ENCODE measurements at places on chromosomes 6 and 20.
A peak's percentile ranks its signal among the peaks of the same experiment; 100 is the strongest.

GRCh38 chr6:112366695-112367553 lies 19.8 kb downstream of the RFPL4B start:
- no peak for DNase-seq

DNA sequence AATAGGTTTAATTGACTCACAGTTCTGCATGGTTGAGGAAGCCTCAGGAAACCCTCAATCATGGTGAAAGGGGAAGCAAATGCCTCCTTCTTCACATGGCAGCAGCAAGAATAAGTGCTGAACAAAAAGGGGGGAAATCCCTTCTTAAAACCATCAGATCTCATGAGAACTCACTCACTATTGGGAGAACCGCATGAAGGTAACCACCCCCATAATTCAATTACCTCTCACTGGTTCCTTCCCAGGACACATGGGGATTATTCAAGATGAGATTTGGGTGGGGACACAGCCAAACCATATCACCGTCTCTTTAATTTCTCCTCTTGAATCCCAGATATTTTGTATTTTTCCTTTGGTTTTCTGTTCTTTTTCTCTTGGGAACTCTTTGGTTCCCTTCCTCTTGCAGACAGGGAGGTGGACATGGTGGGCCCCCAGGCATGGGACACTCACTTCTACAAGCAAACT lies 223.6 kb downstream of the TBXT start:
- no peak for DNase-seq

GRCh38 chr6:13688692-13689196 lies 22.9 kb downstream of the RANBP9 start:
- no peak for DNase-seq

DNA sequence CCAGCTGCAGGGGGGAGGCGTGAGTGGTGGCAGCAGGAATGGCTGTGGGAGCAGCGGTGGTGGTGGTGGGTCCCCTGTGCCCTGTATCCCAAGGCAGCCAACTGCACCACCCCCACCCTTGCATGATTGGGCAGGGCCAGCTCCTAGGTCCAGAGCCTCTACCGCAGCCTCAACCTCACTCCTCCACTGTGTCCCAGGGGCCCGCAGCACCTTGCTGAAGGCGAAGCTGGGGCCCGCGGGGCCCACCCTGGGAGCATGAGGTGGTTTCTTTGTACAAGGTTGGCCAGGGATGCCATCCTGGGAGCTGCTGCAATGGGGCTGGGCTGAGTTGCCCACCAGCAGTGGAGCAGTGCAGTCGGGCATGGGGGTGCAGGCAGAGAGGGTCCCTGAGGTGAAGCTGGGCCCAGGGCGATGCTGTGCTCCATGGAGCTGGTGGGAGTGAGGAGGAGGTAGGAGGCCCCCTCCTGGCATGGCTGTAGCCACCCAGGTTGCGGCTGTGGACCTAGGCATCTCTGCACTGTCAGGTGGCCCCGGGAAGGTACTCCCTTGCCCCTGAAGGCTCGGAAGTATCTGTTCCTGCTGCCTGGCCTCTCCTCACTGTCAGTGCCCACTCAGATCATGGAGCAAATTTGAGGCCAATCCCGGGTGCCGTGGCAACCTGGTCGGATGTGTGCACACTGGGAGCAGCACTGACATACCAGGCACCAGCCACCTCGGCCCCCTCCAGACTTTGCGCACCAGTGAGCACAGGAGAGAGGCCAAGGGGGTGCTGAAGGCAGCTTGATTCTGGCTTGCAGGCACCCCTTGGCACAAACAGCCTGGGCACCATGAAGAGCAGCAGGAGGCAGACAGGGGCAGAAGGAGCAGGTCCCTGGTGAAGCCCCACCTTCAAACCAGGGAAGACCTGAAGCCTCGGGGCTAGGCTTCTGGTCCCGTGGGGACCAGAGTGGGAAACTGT lies 60.2 kb upstream of the L3MBTL3 start:
- no peak for DNase-seq

DNA sequence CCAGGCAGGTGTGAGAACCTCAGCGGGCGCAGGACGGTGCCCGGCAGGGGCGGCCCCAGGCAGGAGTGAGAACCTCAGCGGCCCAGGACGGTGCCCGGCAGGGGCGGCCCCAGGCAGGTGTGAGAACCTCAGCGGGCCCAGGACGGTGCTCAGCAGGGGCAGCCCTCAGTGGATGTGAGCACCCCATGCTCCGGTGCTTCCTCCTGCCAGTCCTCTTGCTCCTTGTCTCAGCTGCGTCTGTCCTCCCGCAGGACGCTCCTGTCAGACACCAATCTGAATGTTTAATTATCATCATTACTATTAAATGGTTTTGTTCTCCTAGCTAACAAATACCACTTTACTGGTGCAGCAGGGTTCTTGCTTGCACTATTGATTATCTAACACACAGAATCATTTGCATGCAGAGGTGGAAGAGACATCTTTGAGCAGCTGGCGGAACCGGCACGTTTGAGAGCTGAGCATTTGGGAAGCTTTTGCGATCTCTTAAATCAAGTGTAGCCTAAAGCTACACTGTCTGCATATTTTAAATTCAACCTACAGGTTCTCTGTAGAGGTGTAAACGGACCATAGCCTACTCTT lies 39.4 kb upstream of the DACT2 start:
- DNase-seq: no peak

DNA sequence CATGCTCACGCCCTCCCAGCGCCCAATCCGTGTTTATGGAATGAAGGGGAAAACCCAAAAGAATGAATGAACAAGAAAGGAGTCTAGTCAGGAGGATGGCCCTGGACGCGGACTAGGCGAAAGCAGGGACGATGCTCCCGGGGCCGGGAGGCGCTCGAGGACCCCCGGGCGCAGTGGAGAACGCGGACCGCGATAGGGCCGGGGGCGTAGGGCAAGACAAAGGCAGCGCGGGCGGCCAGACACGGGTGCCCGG lies 758 bp downstream of the GCLC start:
- DNase-seq: no peak

DNA sequence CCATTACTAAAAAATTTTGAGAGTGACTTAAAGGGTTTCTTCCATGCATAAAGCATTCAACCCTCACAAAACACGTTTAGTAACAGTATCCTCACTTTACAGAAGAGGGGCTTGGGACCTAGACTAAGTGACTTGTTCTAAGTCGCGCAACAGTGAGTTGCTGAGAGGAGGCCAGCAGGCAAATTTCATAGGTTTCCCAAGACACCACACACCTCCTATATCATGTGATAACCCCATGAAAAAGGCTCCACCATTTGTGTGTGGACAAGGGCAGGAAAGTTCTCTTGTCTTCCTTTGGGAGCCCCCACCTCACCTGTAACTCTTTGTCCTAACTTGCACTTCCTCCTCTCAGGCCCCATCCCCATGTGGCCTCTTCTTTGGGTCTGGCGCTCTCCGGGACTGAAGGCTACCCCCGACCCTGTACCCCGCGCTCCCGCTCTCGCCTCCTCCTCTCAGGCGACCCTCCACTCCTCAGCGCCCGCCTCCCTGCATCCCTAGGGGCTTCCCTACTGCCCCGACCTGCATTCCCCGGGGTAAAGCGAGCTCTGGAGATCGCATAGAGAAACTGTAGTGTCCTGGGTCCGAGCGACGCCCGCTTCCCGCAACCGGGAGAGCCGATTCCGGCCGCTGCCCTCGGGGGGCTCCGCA lies 392 bp downstream of the PSMB8 start:
- DNase-seq: peak; percentile 27

DNA sequence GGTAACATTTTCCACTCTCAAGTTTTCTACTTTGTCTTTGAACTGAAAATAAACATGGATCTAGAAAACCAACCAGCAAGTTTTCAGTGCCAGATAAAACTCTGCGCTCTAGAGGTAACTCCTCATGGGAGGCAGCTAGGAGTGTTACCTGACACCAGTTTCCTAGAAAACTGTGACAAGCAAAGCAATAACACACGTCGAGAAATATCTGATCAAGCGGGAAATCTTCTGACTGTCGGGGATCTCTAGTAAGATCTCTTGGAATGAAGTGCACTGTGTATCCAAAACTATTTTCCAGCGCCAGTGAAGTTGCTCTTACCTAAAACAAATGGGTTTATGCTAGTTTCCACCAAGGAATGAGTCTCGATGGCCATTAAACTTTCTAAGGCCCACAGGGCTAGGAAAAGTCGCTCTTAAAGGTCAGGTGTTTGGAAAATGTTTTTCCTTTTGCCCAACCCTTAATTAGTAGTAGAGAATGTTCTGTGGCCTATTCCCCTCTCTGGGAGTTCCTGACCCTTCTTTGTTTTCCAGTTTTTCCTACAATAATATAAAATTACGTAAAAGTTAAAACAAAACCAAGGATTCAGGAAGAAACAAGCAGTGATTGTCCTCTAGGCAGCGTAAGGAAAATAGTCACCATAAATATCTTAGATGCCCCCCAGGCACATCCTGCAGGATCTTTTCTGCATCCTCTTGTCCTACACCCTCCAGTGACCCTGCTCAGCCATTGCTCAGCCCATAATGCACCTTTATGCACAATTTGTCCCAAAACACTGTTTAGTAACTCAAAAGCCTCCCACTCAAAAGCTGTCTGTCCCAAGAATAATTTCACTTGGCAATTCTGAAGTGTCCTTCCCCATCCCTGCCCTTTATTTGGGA lies 137.7 kb upstream of the AKAP12 start:
- no peak for DNase-seq

GRCh38 chr6:133411757-133412156 lies 170.6 kb downstream of the EYA4 start:
- DNase-seq: no peak

DNA sequence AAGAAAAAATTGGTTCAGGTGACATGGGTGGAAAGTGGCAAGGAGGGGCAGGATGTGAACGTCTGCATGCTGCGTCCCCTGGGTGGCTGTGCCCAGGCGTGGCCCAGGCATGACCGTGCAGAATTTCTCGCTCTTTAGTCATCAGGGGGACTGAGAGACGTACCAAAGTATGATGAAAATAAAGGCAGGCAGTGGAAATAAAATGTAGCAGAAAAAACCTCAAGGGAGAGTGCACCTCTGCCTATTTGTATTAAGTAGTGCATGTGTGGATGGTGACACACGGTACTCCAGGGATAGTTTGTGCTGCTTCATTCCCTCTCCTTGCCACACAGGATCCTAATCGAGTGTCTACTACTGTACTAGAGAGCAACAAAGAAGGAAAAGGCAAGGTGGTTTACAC lies 81.1 kb downstream of the ATP9A start:
- DNase-seq: no peak

- peak; percentile 95 for DNase-seq
These were observed 4.3 kb upstream of the CEBPB start for GRCh38 chr20:50186151-50186885.

GRCh38 chr6:166270706-166271375 lies 37.4 kb downstream of the PRR18 start:
- DNase-seq: no peak

- no peak for DNase-seq
These were observed 304.1 kb downstream of the LAMA2 start for GRCh38 chr6:129186988-129187387.

- no peak for DNase-seq
These were observed 27.0 kb upstream of the SLC22A2 start for GRCh38 chr6:160285541-160286105.

- DNase-seq: no peak
These were observed 62.7 kb downstream of the FYN start for GRCh38 chr6:111810294-111811131.

DNA sequence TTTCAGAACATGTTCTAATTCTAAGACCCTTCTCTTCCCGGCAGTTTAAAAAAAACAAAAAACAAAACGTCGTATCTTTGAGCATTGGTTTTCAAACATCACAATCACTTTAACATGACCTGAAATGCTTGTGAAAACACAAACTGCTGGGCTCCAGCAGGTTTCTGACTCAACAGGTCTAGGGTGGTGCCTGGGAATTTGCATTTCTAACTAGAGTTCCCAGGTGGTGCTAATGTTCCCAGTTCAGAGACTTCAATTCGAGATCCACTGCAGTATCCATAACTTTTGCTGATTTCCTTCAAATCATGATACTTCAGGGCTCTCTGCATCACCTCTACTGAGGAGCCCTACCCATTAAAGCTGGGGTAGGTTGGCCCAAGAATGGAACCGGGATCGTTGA lies 850 bp upstream of the SMPDL3A start:
- no peak for DNase-seq

GRCh38 chr6:55822815-55823214 lies 52.6 kb downstream of the BMP5 start:
- DNase-seq: no peak

DNA sequence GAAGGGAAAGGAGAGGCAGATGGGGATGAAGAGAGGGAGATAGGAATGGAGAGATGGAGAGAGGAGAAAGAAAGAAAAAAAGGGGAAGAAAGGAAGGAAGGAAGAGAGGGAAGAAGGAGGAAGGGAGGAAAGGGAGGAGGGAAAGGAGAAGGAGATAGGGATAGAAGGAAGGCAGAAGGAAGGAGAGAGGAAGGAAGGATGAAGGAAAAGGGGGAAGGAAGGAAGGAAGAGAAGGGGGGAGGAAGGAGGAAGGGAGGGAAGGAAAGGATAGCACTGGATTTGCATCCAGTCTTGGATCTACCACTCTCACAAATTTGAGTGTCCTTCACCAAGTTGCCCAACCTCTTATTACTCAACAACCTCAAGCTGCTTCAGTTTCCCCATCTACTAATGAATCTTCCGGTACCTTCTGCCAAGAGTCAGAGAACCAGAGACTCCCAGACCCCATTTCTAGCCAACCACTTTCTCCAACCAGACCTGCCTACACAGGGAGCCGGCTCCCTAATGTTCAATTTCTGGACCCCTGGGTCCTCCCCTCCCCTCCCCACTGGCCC lies 79.7 kb upstream of the FOXP4 start:
- DNase-seq: peak; percentile 55

- DNase-seq: peak; percentile 37
These were observed 73.6 kb downstream of the NDUFAF5 start for GRCh38 chr20:13858439-13858838.

Data from suppressor macrophage treated with lipopolysaccharide for 4 hours (primary cell).